Bronchial epithelial cell (primary cell): ENCODE measurements at places on chromosomes 7 and 10. TPM values are rescaled to one million over a fixed set of nuclear protein-coding genes. Genes with fewer than 3 reads are reported as not detected.

DNA sequence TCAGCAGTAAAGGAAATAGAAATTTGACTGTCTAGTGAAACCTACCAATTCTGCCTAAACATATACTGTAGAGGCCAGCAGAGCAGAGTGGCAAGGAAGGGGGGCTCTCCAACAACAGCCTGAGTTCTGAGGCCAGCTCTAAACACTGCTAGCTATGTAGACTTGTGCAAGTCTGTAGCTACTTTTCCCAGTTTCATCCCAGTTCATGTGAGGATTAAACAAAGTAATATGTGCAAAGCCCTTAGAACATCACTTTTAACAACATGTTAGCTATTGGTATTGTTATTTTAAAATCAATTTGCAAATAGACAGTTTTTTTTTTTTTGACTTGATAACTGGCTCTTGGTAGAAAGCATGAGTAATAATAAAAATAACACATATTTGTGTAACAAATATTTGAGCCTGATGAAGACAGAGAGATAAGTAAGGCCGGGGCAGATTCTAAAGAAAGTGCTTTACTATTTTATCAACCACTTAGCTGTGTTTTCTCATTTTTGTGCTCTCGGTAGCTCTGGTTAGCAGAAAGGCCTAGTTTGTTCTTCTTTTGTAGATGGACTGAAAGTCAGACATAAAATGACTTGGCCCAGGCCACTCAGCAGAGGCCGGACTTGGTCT, 9.3 kb downstream of the CHST12 start:
- DNase-seq, result no peak

- peak; percentile 14 for DNase-seq
Measured at GRCh38 chr10:61099756-61100155, 155.8 kb upstream of the RHOBTB1 start.

GRCh38 chr7:108069646-108070045, 60.5 kb downstream of the LAMB4 start:
- DNase-seq, result no peak

DNA sequence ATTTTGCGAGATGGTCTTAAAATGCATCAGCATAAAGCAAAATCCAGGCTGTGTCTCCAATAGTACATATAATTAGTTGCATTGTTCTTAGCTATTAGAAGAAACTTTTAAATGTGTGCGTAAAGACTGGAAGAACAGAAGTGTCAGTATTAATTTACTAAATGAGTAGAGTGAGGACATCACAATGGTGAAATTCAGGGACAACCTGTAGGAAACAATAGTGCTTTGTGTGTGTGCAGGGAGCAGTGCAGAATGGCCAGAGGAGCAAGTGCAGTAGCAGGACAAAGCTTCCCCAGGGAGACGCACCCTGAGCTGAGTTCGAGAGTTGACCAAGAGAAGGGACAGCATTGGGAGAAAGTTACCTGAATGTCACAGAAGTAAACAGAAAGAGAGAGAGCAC, 13.7 kb downstream of the ITGB8 start:
- DNase-seq, result no peak

- peak; percentile 37 for DNase-seq
Measured at GRCh38 chr7:40199076-40199802, 64.4 kb downstream of the SUGCT start.

DNA sequence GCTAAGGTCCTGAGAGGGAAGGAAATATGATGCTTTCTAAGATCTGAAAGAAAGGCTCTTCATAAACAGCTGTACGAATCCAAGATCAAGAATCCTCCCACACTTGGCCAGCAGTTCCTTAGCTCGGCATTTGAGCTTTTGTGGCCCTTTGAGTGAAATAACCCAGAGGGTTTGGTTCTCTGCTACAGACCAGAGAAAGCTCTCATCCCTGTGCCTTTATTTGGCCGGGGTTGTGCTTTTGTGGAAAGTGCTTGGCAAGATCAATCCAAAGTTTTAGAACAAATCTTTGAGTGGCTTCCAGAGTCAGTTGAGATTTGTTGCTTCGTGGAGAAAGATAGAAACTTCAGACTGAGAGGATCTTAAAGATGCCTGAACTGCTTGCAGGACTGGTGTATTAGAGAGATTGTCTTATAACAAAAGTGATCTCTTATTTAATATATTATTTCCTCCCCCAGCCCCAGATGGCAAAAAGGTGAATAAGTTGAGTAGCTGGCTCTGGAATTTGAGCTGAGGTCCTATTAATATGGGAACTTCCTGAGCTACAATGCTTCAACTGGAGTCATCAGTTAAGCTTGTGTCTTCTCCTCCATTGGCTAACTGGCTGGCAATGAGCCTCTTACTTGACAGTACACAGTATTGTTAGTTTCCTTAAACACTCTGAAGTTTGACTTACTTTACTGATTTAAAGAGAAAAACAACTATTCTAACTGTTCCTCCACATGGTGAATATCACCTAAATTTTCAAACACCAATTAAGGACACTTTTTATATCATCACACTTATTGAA, 687.3 kb downstream of the MAGI2 start:
- DNase-seq, result no peak

DNA sequence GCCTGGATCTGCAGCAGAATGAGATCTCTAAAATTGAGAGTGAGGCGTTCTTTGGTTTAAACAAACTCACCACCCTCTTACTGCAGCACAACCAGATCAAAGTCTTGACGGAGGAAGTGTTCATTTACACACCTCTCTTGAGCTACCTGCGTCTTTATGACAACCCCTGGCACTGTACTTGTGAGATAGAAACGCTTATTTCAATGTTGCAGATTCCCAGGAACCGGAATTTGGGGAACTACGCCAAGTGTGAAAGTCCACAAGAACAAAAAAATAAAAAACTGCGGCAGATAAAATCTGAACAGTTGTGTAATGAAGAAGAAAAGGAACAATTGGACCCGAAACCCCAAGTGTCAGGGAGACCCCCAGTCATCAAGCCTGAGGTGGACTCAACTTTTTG, 21.4 kb downstream of the LRRC17 start:
- DNase-seq, result no peak

DNA sequence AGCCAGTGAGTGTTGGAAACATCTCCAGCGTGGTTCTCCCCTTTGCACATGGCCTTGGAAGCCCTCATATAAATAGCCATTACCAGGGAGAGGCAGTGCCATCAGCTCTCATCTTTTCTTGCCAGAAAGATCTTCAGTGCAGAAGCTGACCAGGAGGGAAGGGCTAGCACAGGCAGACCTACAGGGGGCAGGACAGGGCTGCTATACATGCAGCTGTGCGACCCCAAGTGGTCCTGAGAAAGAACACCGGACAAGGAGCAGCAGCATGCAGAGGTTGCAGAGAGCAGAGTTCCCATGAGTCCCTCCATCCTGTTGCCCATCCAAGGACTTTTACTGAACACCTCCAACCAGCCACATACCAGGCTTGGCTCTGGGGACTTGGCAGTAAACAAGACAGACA, 17.1 kb downstream of the GRID1 start:
- no peak for DNase-seq

Gene SCART1
- 1.0 and 1.1 TPM in 2 replicates for total RNA-seq

Gene ICA1
- total RNA-seq, result 10.5 and 14.8 TPM in 2 replicates

DNA sequence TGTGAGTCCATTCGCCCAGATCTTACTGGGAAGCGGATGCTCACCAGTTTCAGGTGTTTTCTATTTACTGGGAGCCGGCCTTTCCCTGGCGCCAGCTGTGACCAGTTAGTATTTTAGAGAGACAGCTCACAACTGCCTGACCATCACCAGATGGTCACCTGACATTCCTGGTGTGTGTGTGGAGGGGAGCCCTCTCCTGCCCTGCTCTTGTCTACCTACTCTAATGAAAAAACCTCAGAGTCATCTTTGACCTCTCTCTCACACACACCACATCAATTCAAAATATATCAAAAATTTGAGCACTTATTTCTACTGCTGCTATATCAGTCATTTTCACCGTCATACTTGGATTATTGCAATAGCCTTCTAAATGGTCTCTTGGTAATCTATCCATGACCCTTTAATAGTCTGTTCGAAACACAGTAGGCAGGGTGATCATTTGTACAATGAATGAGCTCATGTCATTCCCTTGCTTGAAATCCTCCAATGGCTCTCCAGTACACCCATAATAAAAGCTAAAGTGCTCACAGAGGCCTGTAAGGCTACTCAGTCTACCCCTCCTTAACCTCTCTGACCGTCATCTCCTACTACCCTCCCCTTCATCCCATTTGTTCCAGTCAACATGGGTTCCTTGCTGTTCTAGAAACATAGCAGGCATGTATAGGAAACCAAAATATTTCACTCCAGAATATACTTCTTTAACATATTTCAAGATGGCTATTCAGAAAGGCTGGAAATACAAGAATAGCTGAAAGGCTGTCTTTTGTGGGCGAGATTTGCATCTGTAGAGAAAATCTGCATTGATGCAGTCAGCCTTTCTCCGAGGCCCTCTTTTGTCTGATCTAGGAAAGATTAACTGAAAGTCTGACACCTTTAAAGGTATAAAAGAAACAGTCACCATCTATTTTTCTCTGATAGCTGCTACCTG, 17.5 kb upstream of the NT5C3A start:
- DNase-seq, result no peak

Gene SFTPA2
- total RNA-seq, result not detected in 2 replicates

DNA sequence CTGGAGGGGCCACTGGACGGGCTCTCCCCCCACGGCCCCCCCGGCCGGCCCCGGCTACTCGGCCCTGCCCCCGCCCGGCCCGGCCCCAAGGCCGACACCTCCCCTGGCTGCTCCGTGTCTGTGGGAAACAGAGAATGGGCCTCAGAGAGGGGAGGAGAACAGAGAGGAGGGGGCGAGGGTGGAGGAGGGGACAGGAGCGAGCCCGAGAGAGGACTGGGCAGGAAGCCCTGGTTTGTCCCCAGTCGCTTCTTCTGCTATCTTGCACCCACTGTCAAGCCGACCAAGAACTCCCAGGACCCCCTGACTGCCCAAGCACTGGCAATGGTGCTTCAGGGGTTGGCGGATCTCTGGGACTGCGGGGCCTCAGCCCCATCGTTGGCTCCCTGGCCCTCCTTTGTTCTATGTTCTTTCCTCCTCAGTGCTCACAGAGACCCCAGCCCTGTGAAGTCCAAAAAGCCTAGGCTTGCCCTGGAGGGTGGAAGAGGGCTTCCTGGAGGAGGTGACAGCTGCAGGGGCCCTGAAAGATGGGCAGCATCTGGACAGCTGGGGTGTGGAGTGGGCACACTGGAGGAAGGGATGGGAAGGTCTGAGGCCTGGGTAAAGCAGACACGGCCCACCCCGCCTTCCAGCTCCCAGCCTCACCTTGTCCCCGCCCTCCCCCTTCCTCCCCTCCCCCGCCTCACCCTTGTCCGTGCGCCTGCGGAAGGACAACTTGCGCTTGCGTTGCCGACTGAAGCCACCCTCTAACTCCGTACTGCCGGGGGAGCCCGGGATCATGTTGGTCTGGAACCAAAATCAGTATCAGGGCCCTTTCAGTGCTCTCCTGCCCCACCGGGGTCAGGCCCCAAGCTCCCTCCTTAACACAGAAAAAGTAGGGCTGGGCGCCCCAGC, 30.1 kb downstream of the KCNH2 start:
- no peak for DNase-seq

DNA sequence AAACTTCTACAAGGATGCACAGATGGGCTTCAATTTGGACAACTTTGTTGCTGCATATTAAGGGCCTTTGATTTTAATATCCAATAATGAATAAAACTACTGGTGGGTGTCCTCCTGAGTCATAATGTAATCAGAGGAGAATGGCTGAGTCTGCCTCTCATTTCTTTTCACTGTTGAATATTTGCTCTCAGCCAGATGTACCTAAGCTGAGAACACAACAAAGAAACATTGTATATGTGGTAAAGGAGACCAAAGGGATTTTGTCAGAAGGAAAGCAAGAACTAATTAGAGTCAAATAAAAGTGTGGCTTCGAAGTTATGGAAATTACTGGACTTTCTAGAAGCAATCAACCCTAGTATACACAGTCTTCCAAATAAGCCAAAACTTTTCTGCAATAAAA, 131.0 kb upstream of the BET1 start:
- DNase-seq, result no peak

- no peak for DNase-seq
Measured at GRCh38 chr7:32868116-32868515, 23.4 kb downstream of the KBTBD2 start.

- peak; percentile 93 for DNase-seq
Measured at GRCh38 chr10:43340619-43341018, 30.8 kb upstream of the FXYD4 start.

- no peak for DNase-seq
Measured at GRCh38 chr10:114743521-114744231, 77.9 kb upstream of the FHIP2A start.

GRCh38 chr7:150954201-150954985, 23.7 kb downstream of the KCNH2 start:
- no peak for DNase-seq

GRCh38 chr10:71383972-71384687, 12.6 kb upstream of the CDH23 start:
- DNase-seq, result peak; percentile 19

DNA sequence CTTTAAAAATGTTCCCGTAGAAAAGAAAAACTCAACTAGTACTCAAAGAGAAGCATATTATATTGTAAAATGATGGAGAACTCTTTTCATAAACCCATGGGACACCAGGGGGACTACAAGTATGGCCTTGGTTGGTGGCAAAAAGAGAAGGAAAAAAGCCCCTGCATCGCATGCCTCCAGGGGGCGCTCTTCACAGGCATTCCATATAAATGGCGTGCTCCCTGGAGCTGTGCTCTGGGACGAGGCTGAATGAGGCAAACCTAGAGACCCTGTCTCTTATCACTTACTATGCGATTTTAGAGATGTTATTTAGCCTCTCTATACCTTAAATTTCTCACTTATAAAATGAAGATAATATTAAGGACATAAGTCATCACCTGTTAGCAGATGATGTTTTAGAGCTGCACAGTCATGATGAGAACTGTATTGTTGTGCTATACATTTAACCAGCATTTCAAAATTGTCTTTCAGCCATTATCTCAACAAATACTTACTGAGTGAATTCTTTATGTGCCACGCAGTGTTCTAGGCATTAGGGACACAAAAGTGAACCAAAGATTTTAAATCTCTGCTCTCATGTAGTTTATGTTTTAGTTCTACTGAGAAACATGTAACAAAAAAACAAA, 105.8 kb downstream of the ARHGAP21 start:
- DNase-seq, result peak; percentile 38

DNA sequence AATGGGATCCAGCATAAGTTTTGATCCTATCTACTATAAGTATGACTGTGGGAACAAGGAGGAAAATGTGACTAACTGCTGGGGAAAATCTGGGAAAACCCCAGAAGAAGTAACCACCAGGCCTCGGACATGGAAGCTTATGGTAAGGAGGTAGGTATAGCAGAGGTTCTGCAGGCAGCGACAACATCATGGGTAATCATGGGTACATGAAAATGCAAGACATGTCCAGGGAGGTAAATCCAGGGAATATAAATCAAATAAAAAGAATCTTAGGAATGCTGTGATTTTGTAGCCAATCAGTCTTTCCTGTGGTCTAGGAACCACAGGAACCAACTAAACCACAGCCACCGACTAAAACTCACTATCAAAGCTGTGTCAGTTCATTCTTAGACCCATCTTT, 168.3 kb upstream of the NPY start:
- DNase-seq, result no peak

Gene SRRT
- 26.9 and 29.3 TPM in 2 replicates for total RNA-seq

GRCh38 chr10:22491931-22492615, 146.8 kb downstream of the SPAG6 start:
- DNase-seq, result no peak

DNA sequence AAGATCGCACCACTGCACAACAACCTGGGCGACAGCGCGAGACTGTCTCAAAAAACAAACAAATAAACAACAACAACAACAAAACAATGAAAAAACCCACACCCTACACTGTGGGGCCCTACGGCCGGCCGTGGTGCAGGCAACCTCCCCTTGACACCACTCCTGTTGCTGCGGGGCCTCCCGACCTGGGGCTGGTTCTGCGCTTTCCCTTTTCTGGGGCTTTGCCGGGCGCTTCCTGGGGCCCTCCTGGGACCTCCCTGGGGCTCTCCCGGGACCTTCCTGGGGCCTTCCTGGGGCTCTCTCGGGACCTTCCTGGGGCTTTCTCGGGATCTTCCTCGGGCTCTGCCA, 46.6 kb downstream of the INSIG1 start:
- no peak for DNase-seq
